Non-pigmented ciliary epithelial cell (primary cell): ENCODE measurements at places on chromosomes 4 and X.

DNA sequence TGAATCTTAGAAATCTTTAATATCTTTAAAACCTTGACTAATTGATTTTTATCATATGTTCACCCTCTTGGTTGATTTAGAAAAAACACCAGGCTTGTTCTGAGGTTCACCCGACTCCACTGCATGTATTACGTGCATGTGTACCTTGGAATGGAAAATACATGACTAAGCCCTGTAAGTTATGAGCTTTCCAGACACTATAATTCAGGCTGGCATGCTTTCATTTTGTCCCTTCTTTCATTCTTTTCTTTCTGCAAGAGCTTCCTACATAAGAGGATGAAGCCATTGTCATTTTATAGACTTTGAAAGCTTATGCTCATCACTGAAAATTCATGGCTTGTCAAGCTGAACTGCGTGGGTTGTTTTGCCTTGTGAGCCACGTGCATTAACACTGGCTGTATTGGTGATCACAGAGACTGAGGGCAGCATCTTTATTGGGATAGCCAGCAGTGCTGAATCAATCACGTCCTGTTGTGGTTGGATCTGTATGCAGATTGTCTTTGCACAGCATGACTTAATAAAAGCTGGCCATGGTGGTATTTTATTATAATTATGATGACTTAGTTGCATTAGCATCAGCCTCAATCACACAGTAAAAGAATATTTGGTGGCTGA, 141.9 kb downstream of the SLIT2 start:
- DNase-seq = no peak

GRCh38 chrX:12249997-12250396, 111.7 kb downstream of the FRMPD4 start:
- DNase-seq = no peak

DNA sequence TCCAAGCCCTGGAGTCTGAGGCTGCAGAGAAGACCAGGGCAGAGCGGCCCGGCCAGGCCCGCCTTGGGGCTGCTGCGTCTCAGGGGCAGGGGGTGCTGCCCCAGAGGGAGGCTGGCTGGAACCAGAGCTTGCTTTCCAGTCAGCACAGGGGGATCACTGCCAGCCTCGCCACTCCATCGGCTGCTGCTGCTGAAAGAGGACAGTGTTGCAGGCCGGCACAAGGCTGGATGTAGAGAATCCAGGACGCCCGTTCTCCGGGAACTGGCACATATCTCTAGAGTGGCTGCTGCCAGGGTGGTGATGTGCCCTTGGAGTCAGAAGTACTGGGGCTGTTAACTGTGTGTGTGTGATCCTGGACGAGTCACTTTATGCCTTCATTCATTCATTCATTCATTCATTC, 31.9 kb upstream of the SORCS2 start:
- DNase-seq = no peak

GRCh38 chr4:68271851-68272357, 26.4 kb upstream of the TMPRSS11B start:
- no peak for DNase-seq

- DNase-seq = no peak
Observed at GRCh38 chrX:72273718-72274117, 3.3 kb downstream of the RPS4X start.
